ENCODE measurements at places on chromosomes 16 and 17.

- peak; percentile 73 for DNase-seq
Observed at GRCh38 chr16:29663016-29663806, at the start of gene SPN. Gene SPN, plus strand, starts transcription at chr16:29663247. Its CDS starts 482 bp downstream, at chr16:29663729.

- DNase-seq, result no peak
Observed at GRCh38 chr16:47571049-47571448, 109.9 kb downstream of the PHKB start.

GRCh38 chr16:15741207-15741871 is 91.3 kb downstream of the NDE1 start:
- DNase-seq, result no peak

- peak; percentile 81 for DNase-seq
Observed at GRCh38 chr17:35892091-35893035, 12.2 kb upstream of the CCL5 start.

GRCh38 chr16:23581764-23582163 is 14.4 kb downstream of the NDUFAB1 start:
- DNase-seq, result no peak

DNA sequence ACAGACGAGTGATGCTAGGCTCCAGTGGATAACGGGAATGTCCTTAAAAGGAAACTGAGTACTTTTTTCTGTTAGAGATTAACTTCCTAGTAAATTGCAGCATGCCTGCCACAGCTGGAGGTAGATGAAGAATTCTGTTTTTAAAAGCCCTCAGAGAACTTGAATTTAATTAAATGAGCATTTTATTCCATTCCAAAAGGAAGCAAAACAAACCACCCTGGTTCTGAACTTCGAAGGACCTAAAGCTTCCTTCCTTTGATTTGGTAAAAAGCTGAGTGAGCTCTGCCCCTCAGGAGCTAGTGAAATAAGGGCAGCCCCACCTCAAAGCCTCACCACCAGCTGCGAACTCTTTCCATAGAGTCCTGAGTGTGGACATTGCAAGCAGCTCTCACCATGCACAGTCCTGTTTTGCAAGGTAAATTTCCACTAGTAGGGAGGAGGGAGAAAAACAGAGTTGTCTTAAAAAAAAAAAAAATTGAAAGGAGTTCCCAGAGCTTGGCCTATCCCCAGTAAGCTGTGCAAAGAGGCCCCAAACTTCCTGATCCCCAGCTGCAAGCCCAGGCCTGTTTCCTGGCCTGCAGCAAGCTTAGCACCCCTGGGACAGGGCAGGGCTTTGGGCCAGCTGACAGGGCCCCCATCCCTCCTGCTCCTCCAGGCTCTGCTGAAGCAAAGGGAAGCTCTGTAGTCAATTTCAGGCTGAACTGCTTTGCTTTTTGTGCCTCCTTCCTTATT is 11.2 kb downstream of the CHD9NB start:
- no peak for DNase-seq

GRCh38 chr17:29294580-29294900 is 592 bp upstream of the NUFIP2 start:
- no peak for DNase-seq

- DNase-seq, result no peak
Observed at GRCh38 chr16:9441012-9441411, 349.6 kb downstream of the HAPSTR1 start.

- DNase-seq, result no peak
Observed at GRCh38 chr16:76190057-76190456, 87.1 kb upstream of the CNTNAP4 start.

DNA sequence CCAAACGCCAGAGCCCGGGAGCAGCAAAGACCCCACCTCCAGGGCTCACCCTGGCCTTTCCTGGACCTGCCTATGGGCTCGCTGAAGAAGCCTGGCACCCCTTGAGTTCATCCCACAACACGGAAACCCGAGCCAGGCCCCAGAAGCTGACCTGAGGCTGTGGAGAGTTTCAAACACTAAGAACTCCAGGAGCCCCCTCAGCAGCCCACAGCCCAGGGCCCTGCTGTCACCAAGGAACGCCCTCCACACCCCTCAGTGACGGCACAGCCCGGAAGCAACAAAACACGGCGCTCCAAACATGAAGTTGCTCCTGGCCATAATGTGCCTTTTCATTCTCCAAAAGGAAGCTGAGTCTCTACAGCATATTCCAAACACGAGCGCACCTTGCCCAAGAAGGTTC is 9.2 kb downstream of the SLC38A10 start:
- no peak for DNase-seq

DNA sequence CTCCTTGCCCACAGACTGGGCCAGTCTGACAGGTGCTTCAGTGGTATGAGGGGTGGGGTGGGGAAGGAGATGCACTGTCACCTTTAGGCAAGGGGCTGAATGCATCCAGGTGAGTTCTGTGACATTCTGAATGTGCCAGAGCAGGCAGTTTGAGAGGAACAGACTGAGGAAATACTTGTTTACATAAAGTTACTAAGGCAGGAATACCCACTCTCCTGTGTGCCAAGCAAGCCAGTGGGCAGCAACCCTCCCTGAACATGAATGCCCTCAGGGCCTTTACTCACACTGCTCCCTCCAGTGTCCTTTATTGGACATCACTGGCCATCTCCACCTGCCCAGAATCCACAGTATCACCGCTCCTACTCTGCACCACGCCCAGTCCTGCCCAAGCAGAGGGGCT is 33.1 kb upstream of the ULK2 start:
- DNase-seq, result no peak

DNA sequence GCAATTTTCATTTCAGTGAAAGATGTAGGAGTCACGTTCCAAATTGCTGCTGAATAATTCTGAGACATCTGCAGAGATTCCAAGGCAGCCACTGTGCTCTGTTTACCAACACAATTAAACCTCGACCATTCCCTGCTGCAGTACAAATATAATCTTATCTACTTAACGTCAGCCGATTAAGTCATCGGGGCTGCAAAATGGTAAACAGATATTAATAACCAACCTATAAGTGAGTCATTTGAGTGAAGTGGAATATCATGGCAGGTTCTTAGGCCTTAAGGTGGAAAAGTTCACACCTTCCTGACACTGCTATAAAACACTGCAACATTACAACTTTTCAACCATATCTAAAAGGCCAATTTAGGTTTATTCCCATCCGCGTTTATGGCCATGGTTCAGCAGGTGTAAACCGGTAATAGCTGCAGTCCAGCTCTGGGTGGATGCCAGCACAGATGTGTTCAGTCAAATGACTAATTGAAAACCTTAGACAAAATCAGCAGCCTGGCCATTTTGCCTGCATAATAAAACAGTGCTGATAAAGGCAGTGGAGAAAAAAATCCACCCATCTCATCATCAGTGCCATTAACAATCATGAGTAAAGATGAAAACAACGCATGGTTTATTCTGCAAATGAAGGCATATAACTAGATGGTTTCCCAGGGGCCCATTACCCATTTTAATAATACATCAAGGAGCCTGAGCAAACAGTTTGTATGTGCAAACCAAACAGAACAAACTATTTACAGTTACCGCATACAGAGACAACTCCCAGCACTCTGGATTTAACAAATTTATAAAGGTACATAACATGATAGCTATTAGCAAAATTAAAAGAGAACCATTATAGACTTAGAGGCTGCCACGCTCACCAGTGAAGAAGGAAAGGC is 202.9 kb upstream of the IRX3 start:
- DNase-seq, result no peak

- no peak for DNase-seq
Observed at GRCh38 chr16:85629326-85629725, 16.2 kb downstream of the GSE1 start.

DNA sequence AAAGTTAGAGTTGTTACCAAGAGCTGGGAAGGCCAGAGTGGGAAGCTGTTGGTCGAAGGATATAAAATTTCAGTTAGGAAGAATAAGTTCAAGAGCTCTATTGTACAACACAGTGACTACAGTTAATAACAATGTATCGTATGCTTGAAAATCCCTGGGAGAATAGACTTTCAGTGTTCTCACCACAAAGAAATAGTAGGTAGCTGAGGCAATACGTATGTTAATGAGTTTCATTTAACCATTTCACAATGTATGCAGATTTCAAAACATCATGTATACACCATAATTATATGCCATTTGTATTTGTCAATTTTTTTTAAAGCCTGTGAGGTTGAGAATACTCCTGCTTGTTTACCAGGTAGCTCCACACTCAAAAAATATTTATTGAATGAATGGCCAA is 41.5 kb upstream of the MYOCD start:
- no peak for DNase-seq

GRCh38 chr17:67152824-67153223 is 92.2 kb downstream of the HELZ start:
- no peak for DNase-seq

DNA sequence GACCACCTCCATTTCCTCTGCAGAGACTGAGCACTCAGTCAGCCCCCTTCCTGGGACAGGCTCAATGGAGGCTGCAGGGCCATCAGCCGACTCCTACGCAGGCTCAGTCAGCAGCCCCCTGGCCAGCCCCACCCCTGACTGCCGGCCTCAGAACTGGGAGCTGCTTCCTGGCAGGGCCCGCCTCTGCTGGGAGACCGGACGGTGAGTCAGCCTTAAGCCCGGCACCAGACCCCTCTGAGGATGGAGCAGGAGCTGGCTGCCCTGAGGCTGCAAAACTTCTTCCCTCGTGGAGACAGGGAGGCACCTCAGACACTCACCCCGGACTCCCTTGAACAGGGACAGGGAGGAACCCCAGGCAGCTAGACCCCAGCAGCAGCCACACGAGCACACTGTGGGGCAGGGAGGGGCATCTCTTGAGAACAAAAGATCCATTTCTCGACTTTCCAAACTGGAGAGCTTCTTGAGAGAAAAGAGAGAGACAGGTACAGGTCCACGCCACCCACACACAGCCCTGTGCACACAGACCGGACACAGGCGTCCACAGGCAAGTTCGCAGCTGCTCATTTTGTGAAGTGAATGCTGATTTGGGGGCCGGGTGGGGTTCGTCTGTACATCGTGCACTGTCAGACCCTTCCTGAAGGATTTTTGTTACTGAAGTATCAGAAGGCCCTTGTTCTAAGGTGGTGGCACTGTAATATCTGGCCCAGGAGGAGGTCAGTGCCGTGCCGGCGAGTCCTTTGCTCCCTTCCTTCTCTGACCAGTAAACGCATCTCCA is 1.3 kb upstream of the TUBB3 start:
- DNase-seq, result peak; percentile 80

DNA sequence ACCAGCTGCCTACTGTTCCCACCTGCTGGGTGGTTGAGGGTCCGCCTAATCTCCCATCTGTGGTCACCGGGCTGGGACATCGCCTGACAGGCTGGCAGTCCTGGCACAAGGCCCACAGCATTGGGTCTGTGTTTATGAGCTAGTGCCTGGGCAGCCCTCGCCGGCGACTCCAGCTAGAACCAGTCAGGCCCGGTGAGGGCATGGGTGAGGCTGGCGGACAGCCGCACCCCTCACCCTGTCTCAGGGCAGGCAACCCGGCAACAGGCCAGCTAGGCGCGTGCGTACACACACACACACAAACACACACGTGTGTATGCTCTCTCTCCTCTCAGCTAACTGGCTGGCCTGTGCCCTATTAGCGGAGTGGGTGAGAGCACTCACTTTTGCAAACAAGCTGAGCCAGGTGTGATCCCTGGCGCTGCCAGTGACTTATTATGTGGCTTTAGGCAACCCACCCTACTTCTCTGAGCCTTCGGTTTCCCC is 10.4 kb downstream of the HSD11B2 start:
- DNase-seq, result no peak

- peak; percentile 60 for DNase-seq
Observed at GRCh38 chr17:30290696-30291542, 825 bp downstream of the BLMH start.

DNA sequence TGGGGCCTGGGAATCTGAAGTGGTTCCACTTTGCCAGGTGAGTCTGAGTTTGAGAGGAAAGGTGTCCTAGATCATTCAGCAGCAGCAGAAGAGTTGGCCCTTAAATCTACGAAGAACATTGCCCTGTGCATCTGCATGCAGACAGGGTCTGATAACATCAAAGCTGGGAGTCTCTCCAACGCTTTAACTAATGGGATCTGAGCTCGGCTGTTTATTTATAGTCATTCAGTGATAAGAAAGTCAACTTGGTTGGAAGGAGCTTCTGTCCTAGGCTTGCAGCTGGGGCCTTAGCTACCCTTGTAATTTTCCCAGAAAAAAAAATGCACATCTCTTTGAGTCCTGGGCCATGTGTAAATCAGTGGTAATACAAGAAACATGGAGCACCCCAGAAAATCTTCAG is 418.0 kb upstream of the HSBP1 start:
- DNase-seq, result no peak

DNA sequence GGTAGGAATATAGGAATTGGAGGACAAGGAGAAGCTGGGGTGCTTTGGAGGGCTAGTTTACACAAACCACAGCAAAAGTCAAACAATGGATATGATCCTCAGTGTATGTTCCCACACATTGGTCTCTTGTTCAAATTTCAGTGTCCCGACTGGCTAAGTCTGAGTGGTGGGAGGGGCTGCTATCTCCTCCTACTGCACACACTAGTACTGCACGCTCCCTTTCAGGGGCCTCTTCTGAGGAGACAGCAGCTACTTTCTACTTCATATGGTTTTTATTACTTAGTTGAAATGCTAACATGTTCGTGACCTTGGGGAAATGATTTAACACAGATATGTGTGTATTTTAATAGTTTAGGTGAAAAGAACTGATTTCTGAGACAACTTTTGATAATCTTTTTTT is 18.8 kb upstream of the KRT10 start:
- no peak for DNase-seq

GRCh38 chr17:49447628-49448302 is 33.1 kb upstream of the PHB1 start:
- DNase-seq, result no peak

Data from activated CD4-positive, alpha-beta T cell treated with anti-CD3 and anti-CD28 coated beads, Interleukin-2, amount 50 U/mL, for 16 hours (primary cell).